ENCODE measurements at places on chromosomes 4 and X. TPM values are rescaled to one million over a fixed set of nuclear protein-coding genes. Genes with fewer than 3 reads are reported as not detected.

The NPY5R gene
- not detected for total RNA-seq

The NDP gene
- total RNA-seq: not detected

The SLC2A9 gene
- total RNA-seq: 0.98 TPM

The IL13RA2 gene
- total RNA-seq: 0.27 TPM

The NDST3 gene
- total RNA-seq: not detected

The ARMCX2 gene
- total RNA-seq: not detected

The SLITRK2 gene
- not detected for total RNA-seq

The TCEAL2 gene
- not detected for total RNA-seq

The AR gene
- 2.7 TPM for total RNA-seq

The NDNF gene
- total RNA-seq: not detected

The HGFAC gene
- total RNA-seq: 0.07 TPM

The NXF2 gene
- total RNA-seq: not detected

The KCNE5 gene
- 0.09 TPM for total RNA-seq

The SPON2 gene
- total RNA-seq: 0.80 TPM

The CCSER1 gene
- not detected for total RNA-seq

The SULT1B1 gene
- not detected for total RNA-seq

The PNCK gene
- 0.13 TPM for total RNA-seq

The CT45A6 gene
- total RNA-seq: not detected

The CPLX1 gene
- total RNA-seq: 0.44 TPM

The GPR34 gene
- total RNA-seq: 0.14 TPM

The MTMR8 gene
- total RNA-seq: 0.50 TPM

The SAT1 gene
- total RNA-seq: 345 TPM

The NHSL2 gene
- total RNA-seq: 0.37 TPM

The HOPX gene
- total RNA-seq: not detected

The FRG2 gene
- not detected for total RNA-seq

The TMEM255A gene
- total RNA-seq: 0.43 TPM

The TASL gene
- total RNA-seq: not detected

The SMARCA5 gene
- 20.6 TPM for total RNA-seq

The RHOXF1 gene
- not detected for total RNA-seq

The FAM241A gene
- 0.90 TPM for total RNA-seq

The CSN1S1 gene
- not detected for total RNA-seq

The LINC00632 gene
- 1.3 TPM for total RNA-seq

The PNMA5 gene
- not detected for total RNA-seq

The FRG1 gene
- total RNA-seq: 43.5 TPM

The IL3RA gene
- 0.17 TPM for total RNA-seq

The MEPE gene
- total RNA-seq: not detected
